ENCODE measurements at places on chromosomes 3 and 15. TPM values are rescaled to one million over a fixed set of nuclear protein-coding genes. Genes with fewer than 3 reads are reported as not detected.

BNC1 gene
- 0.22 TPM for total RNA-seq

FSIP1 gene
- 3.5 TPM for total RNA-seq

C3orf20 gene
- not detected for total RNA-seq

- ATAC-seq, result peak; percentile 47
Observed at GRCh38 chr3:162367429-162368260, 871.0 kb downstream of the OTOL1 start.

DNA sequence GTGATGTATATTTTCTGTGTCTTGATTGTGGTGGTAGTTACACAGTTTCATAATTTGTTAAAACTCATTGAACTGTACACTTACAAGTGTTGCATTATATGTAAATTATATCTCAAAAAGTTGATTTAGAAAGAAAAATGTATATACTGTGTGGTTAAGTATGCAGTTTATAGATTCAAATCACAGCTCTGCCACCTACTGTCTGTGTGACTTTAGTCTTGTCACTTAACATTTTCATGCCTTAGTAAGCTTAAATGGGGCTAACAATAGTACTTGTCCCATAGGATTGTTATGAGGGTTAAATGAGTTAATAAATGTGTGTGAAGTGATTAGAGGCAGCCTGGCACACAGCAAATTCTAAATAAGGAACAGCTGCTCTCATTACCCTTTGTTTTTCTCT, 120.9 kb upstream of the P2RY1 start:
- no peak for ATAC-seq

- ATAC-seq, result no peak
Observed at GRCh38 chr3:197040658-197041057, 11.0 kb upstream of the MELTF start.

DNA sequence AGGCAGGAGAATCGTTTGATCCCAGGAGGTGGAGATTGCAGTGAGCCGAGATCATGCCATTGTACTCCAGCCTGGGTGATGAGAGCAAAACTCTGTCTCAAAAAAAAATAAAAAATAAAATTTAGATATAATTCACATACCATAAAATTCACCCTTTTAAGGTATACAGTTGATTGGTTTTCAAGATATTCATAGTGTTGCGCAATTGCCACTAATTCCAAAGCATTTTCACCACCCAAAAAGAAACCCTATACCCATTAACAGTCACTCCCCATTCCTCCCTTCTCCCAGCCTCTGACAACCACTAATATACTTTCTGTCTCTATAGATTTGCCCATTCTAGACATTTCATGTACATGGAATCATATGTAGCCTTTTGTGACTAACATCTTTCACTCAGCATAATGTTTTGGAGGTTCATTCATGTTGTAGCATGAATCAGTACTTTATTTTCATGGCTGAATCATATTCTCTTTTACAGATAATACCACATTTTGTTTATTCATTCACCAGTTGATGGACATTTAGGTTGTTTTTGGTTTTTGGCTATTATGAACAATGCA, 116.7 kb downstream of the RASA2 start:
- no peak for ATAC-seq

DNA sequence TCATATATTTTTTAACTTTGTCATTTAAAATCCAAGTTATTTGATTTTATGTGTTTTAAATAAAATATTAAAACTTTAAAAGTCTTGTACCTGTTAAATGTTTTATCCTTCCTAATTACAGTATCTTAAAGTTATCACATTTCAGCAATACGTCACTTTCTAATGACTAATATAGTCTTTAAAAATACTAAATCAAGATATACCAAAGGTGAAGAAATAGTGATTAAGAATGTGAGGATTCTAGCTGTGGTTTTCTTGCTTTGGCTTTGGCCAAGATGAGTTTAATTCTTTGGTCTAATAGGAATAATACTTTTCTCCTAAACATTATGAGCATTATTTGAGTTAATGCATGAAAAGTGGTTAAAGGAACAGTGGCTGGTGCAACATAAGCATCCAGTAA, 13.9 kb downstream of the SETD5 start:
- no peak for ATAC-seq

DNA sequence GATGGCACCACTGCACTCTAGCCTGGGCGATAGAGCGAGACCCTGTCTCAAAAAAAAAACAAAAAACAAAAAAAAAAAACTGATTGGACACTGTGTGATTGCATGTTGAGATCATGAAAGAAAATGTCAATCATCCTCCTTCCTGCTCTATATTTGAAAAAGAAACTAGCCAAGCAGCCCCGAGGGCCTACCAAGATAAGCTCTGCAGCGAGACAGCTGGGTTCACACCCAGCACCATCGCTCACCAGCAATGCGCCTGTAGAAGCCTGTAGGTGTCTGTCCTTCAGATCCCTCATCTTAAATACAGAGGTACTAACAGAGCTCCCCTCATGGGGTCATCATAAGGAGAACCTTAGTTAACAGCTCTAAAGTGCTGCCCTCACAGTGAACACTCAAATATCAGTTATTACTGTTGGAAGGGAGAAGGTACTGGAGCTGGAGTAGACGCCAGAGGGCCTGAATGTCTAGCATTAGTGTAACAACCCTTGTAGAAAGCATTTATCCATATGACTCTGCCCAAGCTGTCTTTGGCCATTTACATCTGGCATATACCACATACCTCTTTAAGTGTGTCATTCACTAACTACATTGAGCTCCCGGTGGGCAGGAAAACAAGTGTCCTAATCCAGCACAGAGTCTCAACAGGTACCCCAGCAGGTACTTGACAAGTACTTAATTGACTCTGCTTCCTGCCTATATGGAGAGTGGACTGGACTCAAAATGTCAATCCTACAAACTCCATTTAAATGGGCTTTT, 22.9 kb downstream of the MYLK start:
- no peak for ATAC-seq

GRCh38 chr3:124552224-124552623, 178.0 kb upstream of the UMPS start:
- ATAC-seq, result no peak
